Islet precursor cell (in vitro differentiated cells): ENCODE measurements at places on chromosomes 6 and 20.

GRCh38 chr6:14452567-14453527, 335.3 kb downstream of the CD83 start:
- peak; percentile 76 for DNase-seq

- DNase-seq: no peak
These were observed 722.6 kb upstream of the NRSN1 start for GRCh38 chr6:23403460-23403859.

DNA sequence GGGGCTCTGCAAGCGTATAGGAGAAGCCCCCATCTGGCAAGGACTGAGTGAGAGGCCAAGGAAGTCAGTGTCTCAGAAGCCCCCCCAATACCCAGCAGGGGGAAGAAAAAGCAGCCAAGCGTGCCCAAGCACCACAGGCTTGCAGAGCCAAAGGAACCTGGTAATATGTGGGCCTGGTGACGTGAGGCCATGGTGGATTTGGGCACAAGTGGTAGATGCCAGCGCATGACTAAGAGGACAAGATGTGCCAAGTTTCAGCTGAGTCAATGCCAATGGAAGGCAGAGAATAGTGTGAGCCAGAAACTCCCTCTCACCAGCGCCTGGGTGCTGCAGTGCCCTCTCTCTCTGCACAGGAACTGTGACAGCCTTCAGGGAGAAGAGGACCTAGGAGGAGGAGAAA, 110.0 kb downstream of the QRSL1 start:
- DNase-seq: no peak

- no peak for DNase-seq
These were observed 21.8 kb downstream of the SNX5 start for GRCh38 chr20:17946572-17947473.

DNA sequence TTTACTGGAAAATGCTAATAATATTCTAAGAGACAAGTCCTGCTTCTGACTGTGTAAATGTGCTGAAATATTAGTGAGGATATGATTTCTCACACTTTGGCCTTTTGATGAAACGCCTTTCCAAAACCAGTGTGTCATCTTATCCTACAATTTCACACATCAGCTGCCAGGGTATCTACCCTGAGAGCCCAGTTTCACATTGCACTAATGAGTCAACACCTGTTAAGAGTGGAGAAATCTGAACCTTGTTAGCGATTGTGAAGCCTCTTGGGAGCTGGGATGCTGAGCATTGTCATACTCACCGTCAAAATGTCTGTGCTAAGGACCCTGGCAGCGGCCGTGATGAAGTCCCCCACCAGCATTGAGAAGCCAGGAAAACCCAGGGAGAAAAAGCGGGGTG, 166.0 kb downstream of the RALGAPA2 start:
- no peak for DNase-seq

GRCh38 chr6:63403725-63404124, 83.9 kb upstream of the LGSN start:
- no peak for DNase-seq

DNA sequence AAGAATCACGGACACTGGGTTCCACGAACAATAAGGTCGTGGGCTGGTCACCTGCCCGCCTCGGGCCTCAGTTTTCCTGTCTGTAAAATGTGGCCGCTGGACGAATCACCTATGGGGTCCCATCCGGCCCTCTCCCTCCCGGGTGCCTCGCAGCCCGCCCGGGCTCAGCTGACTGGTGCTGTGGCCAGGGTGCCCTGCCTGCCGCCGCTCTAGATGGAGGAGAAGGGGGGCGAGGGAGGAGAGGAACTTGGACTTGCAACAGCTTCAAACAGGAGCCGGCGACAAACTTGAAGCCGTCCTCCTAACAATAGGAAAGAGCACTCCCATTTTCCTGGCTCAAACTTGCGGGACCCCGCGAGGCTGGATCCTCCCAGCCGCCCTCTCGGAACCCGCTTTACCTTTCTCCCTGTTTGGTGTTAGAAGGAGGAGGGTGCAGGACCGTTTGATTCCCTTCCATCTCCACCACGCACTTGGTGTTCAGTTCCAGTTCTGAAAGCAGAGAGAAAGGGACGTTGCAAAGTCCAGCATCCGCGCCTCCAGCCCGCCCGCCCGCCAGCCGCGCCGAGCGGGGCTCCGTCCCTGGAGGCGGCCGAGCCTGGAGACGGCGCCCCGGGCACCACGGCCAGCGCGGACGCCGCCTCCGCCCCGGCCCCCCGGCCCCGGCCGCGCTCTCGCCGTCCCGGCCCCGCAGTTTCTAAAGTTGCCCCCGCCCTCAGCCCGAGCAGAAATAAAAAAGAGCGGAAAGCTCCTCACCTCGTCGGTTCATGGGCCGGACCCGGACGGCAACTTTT, 584 bp downstream of the KIF13A start:
- DNase-seq: peak; percentile 80

DNA sequence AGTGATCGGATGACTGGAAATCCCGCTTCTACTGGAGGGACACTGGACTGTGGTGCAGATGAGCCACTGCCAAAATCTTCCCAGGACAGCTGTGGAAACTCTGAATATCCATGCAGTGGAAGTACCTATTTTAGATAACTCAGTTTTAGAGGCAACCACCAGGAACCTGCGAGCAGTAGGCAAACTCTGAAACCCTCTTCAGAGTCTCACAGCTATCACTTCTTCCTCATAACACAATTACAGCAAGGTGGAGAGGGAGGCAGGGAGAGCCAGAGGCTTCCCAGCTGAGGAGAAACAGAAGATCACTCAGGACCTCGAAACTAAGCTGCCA, 322.8 kb upstream of the NT5E start:
- DNase-seq: no peak

- no peak for DNase-seq
These were observed 16.6 kb downstream of the LAMA2 start for GRCh38 chr6:128899341-128900050.

- DNase-seq: no peak
These were observed 18.7 kb downstream of the ZNF391 start for GRCh38 chr6:27407153-27407814.

DNA sequence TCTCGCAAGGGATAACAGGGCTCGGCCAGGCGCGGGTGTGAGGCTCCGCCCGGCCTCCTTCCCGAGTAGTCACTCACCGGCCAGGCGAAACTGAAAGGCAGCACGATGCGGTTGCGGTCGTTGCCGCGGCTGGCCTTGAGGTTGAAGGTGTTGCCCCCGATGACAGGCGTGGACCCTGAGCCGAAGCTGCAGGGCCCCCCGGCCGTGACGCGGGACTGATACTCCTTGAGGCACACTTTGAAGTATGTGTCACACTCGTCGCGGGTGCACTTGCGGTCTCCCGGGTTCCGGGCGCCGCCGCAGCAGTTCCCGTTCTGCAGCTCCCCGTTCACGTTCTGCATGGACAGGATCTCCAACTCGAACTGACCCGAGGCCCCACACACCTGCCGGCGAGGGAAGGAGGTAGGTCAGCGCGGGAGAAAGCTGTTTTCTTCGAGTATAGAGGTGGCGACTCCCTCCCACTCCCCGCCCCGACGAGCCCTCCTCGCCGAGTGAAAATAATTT, 1.1 kb downstream of the JAG1 start:
- no peak for DNase-seq

DNA sequence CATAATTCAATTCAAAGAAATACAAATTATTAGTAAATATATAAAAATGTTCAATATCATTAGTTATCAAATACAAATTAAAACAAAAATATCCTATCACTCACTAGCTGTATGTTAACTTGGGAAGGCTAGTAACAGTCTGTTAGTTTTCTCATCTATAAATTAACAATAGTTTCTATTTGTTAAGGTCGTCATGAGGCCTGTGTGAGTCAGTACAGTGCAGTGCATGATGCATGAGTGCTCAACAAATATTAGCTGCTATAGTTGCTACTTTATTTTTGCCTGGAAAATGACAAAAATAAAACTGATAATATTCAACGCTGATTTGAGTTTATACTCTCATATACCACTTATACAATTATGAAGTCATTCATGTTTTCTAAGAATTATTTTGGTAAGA, 401.6 kb upstream of the RUNX2 start:
- no peak for DNase-seq

GRCh38 chr20:19112828-19113227, 99.6 kb upstream of the SLC24A3 start:
- DNase-seq: peak; percentile 15

DNA sequence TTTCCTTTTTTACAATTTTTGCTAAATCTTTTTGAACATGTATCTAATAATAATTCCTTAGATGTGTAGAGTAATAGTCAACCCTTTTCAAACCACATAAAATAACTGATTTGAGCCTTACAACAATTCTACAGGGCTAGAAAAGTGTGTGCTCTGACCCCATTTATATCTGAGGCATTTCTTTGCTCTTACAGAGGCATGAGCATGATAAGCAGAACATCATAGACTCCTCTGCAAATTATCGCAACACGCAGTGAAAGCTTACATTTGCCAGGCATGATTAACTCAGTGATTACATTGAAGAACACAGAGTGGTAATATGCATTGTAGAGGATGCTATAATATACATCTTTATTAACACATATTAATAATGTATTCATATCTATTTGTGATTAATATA, 120.4 kb downstream of the SIM1 start:
- DNase-seq: no peak

DNA sequence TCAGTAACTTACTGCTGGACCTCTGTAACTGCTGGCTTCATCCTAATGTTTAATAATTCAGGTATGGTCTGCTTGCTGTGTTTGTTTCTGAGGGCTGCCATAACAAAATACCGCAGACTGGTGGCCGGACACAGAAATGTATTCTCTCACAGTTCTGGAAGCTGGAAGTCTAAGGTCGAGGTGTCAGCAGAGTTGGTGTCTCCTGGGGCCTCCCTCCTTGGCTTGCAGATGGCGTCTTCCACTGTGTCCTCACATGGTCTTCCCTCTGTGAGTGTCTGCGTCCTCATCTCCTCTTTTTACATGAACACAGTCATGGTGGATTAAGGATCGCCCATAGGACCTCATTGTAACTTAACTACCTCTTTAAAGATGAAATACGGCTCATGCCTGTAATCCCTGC, 389.7 kb upstream of the JARID2 start:
- no peak for DNase-seq
